ENCODE measurements at places on chromosomes 7 and 10. TPM values are rescaled to one million over a fixed set of nuclear protein-coding genes. Genes with fewer than 3 reads are reported as not detected.

Gene CNNM1
- total RNA-seq: 2.7 TPM

DNA sequence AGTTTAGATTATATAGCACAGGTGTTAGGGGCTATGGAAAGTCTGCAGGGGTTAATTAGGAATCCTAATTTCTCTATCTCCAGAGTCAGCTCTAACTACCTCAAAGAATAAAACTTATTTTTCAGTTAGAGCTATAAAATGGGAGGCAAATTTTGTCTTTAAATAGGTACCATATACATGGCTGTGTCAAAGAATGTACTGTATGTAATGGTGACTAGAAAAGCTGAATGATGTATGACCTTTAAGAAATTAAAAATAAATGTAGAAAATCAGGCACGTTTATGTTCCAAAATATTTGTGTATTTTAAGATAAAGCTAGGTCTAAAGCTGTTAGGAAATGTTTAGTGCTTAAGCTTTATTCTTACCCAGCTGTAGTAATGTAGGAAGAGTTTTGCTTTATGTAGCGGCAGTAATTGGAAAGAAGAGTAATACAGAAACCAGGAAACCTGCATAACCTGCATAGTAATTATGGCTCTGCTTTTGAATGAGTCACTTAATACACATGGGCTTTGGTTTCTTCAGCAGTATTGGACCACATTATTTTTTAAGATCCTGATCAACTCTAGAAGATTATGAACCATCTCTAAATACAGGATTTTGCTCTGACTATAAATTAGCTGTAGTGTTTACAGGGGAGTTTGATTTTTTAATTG, 85.0 kb downstream of the KMT2E start:
- peaks cover 3% of the 10 kb centered on the region for H3K4me1 ChIP-seq
- no peaks in the 10 kb centered on the region for H3K27me3 ChIP-seq
- no peak overlapping the region for H3K4me3 ChIP-seq

Gene CCDC136
- 5.1 TPM for total RNA-seq

DNA sequence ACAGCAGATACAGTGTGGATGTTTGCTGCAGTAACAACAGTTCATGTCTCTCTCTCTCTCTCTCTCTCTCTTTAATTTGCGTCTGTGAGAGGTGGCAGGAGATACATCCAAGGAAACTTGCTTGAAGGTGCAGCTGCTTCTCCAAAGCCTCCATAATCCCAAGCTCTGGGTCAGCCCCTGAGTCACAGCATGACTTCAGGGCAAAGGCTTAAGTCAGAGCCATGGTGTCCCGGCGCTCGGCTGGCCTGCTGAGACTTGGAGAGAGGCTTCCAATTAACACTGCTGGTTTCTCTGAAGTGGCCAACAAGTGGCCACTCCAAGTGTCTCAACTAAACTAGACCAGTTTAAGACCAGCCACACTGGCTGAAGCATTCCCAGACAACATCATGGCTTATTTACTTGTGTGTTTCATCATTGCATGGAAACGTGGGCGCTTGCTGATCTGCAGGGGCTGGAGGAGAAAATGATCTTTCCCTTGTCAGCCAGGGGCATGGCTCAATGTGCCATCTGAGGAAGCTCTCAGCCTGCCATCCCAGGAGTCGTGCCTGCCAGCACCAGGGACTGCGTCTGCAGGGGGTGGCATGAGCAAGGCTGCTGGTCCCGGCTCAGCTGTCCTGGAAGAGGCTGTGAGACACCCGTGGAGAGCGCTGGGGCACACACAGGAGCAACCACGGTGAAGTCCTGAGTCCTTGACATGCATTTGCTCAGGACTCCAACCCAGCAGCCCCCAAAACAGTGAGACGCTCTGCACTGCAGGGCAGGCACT, 254.2 kb downstream of the COBL start:
- no peak overlapping the region for H3K27ac ChIP-seq
- no peak overlapping the region for H3K4me3 ChIP-seq
- H3K4me1 ChIP-seq: peaks cover 4% of the 10 kb centered on the region
- no peaks in the 10 kb centered on the region for H3K36me3 ChIP-seq
- H3K27me3 ChIP-seq: no peaks in the 10 kb centered on the region

Gene NPTX2
- total RNA-seq: 9.7 TPM

- H3K36me3 ChIP-seq: no peaks in the 10 kb centered on the region
- H3K4me1 ChIP-seq: no peaks in the 10 kb centered on the region
- no peak for DNase-seq
- H3K27me3 ChIP-seq: no peaks in the 10 kb centered on the region
- H3K4me3 ChIP-seq: no peak overlapping the region
Observed at GRCh38 chr10:99872367-99873162, 90.1 kb downstream of the ABCC2 start.

- H3K36me3 ChIP-seq: no peaks in the 10 kb centered on the region
- no peak overlapping the region for H3K27ac ChIP-seq
- H3K4me3 ChIP-seq: peak overlapping the region; percentile 33
- peak; percentile 17 for DNase-seq
- H3K27me3 ChIP-seq: peaks cover 22% of the 10 kb centered on the region
- H3K4me1 ChIP-seq: peaks cover 11% of the 10 kb centered on the region
Observed at GRCh38 chr7:128697302-128697905, 25.3 kb downstream of the GARIN1A start.

GRCh38 chr7:23294549-23295400, 4.4 kb upstream of the MALSU1 start:
- H3K27ac ChIP-seq: no peak overlapping the region
- H3K4me1 ChIP-seq: peaks cover 8% of the 10 kb centered on the region
- no peaks in the 10 kb centered on the region for H3K36me3 ChIP-seq
- no peak for DNase-seq
- no peaks in the 10 kb centered on the region for H3K27me3 ChIP-seq
- H3K4me3 ChIP-seq: no peak overlapping the region

DNA sequence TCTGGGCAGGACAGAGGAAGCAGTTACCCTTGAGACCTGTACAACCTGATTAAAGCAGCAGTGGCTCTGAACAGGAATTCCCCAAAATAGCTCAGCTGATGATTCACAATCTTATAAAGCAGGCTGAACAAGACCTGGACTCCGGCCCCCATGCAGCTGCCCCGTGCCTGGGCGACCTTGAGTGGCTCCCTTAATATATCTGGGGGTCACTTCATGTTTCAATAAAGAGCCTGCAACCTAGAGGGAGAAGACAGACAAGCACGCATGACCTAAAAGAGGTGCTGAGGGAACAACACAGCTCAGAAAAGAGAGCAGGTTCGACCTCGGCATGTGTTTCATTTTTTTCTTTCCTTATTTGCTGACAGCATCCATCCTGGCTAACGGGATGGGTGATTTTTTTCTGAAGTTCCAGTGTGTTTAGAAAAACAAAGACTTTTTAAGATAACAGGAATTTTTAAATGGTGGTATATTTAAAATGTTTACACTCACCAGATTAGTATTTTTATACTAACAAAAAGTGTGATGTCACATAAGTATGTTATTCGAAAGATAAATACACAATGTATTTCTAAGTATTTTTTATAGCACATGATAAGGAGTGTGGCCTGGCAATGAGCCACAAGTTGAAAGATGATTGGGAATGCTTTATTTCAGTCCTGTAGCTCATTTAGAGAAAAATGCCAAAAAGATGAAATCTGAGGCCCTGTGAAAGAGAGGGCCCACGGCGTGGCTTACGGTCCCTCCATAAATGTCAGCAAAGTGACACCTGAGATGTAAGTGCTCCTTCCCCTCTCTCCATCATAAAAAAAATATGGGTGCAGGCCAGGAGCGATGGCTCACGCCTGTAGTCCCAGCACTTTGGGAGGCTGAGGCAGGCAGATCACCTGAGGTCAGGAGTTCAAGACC, 161.3 kb downstream of the SLIT1 start:
- H3K4me1 ChIP-seq: no peaks in the 10 kb centered on the region
- no peaks in the 10 kb centered on the region for H3K36me3 ChIP-seq
- no peak for DNase-seq

GRCh38 chr7:126524967-126525366, 727.8 kb downstream of the GRM8 start:
- H3K36me3 ChIP-seq: no peaks in the 10 kb centered on the region
- H3K27ac ChIP-seq: no peak overlapping the region
- no peaks in the 10 kb centered on the region for H3K4me1 ChIP-seq
- no peak overlapping the region for H3K4me3 ChIP-seq
- no peak for DNase-seq

DNA sequence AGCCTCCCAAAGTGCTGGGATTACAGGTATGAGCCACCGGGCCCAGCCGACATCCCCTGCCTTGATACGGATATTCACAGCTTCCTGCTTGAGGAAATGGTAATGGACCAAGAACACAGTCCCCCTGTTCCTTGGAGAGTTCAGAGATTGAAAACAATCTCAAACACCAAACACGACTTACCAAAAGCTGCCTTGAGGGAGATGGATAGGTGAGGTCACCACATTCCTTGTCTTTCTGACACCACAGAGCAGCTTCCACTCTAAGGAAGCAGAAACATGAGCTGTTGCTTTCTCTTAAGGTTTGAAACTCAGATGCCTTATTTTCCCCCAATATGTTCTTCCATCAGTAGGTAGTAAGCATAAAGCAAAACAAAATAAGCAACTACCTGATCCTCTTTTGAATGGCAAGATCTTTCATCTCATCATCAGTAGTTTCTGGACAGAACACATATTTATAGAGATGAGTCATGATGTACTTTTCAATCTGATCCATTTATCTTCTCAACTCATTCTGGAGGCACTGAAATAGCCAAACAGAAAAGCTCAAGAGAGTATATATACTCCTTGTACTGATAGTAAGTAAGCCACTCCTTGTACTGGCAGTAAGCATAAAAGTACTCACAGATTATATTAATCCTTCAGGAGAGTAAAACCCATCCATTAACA, 199.1 kb upstream of the KCTD7 start:
- H3K27ac ChIP-seq: no peak overlapping the region
- no peak overlapping the region for H3K4me3 ChIP-seq
- no peak for DNase-seq
- H3K36me3 ChIP-seq: no peaks in the 10 kb centered on the region
- no peaks in the 10 kb centered on the region for H3K27me3 ChIP-seq
- H3K4me1 ChIP-seq: no peaks in the 10 kb centered on the region

DNA sequence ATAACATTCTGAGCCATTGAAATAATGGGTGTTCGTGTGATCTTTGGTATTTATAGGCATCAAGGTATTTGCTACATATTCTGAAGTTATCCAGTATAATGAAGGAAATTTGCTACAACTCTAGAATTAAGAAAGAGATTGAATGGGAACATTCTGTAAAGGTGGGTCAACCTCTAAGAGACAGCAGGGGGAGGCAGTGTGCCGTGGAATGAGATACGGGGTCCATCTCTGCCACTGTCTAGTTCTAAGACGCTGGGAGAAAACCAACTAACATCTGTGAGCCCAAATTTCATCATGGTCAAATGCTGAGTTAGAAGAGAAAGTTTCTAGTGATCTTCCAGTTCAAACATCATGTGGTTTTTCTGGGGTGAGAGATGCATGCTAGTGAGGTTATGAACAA, 368.9 kb downstream of the SORCS1 start:
- H3K4me3 ChIP-seq: no peak overlapping the region
- H3K27me3 ChIP-seq: no peaks in the 10 kb centered on the region
- no peak overlapping the region for H3K27ac ChIP-seq

GRCh38 chr7:145957160-145957890, 159.3 kb upstream of the CNTNAP2 start:
- no peaks in the 10 kb centered on the region for H3K4me1 ChIP-seq
- H3K4me3 ChIP-seq: no peak overlapping the region
- no peak overlapping the region for H3K27ac ChIP-seq
- DNase-seq: no peak

Gene ASB10
- not detected for total RNA-seq

Gene FGFR2
- 58.0 TPM for total RNA-seq

- H3K4me1 ChIP-seq: peaks cover 3% of the 10 kb centered on the region
- peaks cover 33% of the 10 kb centered on the region for H3K36me3 ChIP-seq
- DNase-seq: no peak
- H3K27me3 ChIP-seq: no peaks in the 10 kb centered on the region
- H3K4me3 ChIP-seq: no peak overlapping the region
Observed at GRCh38 chr7:135194494-135195095, 16.7 kb downstream of the WDR91 start.

GRCh38 chr7:16301291-16301690, 120.0 kb downstream of the CRPPA start:
- H3K4me3 ChIP-seq: no peak overlapping the region
- no peaks in the 10 kb centered on the region for H3K36me3 ChIP-seq
- no peaks in the 10 kb centered on the region for H3K4me1 ChIP-seq
- no peaks in the 10 kb centered on the region for H3K27me3 ChIP-seq

Gene RNLS
- total RNA-seq: 11.4 TPM

Gene TAS2R41
- total RNA-seq: not detected

GRCh38 chr7:55124989-55125875, 106.4 kb downstream of the EGFR start:
- DNase-seq: no peak
- no peak overlapping the region for H3K4me3 ChIP-seq
- peaks cover 60% of the 10 kb centered on the region for H3K4me1 ChIP-seq
- H3K27ac ChIP-seq: peak overlapping the region; percentile 70

Gene H2BK1
- total RNA-seq: not detected

DNA sequence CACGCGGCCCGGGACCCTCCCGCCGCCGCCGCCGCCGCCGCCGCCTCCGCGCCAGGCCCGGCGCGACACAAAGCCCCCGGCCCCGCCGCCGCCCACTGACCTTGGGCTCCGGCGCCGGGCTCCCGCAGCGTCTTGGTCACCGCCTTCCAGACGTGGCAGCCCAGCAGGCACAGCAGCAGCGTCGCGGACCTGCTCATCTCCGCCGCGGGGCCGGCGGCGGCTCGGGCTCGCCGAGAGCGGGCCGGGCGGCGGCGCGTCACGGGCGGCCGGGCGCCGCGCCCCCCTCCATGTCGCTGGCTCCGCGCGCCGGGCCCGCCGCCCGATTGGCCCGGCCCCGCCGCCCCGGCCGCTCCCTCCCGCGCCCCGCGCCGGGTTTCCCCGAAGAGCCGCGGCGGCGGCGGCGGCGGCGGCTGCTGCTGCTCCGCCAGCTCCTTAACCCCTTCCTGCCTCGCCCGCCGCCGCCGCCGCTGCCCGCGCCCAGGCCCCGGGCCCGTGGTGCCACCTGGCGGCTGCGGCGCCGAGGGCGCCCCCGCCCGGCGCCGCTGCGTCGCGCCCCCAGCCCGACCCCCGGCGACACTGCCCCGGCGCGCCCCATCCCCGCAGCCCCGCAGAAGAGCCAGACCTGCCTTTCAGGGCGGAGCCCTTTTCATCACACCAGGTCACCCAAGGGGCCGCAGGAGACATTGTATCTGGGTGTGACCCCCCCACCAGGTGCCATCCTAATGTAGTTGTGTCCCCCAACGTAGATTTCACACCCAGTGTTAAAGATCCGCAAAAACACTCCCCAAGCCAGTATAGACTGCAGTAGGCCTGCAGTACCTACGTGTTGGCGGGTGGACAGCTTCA, at the start of gene FAM171A1:
TSS of gene FAM171A1 (minus strand) at position 434 of the 846 bp plus-strand sequence. CDS start at position 197, 237 bp downstream.
- no peaks in the 10 kb centered on the region for H3K36me3 ChIP-seq
- peak within 1 kb of the TSS; percentile 74 for H3K27ac ChIP-seq
- H3K4me3 ChIP-seq: peak within 1 kb of the TSS; percentile 57
- H3K27me3 ChIP-seq: no peaks in the 10 kb centered on the region

Gene LRRTM3
- total RNA-seq: not detected

Gene NRG3
- 0.19 TPM for total RNA-seq

Data from esophagus squamous epithelium (tissue), 5 donors.